NK-92 treated with Interleukin-12 subunit alpha and Interleukin-12 subunit beta, amount 100 ng/mL, for 24 hours (cell line): ENCODE measurements at places on chromosomes 1 and 21.

DNA sequence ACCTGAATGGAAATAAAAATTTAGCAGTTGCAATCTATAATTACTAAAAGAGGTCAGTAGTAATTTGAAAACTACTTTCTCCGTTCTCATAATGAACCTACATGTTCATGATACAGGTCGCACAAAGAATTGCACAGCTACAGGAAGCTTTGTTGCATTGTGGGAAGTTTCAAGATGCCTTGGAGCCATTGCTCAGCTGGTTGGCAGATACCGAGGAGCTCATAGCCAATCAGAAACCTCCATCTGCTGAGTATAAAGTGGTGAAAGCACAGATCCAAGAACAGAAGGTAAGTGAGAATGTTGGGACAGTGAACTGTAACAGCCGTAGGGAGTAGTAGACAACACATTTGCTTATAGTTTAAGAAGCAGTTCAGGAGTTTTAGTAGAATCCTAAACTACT lies 68.8 kb upstream of the BMP8A start:
- no peak for DNase-seq

GRCh38 chr1:94020764-94021579 lies 100.0 kb downstream of the ABCA4 start:
- DNase-seq, result no peak

GRCh38 chr1:20587661-20588053 lies 1.2 kb upstream of the CDA start:
- DNase-seq, result no peak

- no peak for DNase-seq
Observed at GRCh38 chr1:170247751-170248521, 102.2 kb downstream of the NTMT2 start.

GRCh38 chr1:55159571-55159970 lies 55.6 kb downstream of the USP24 start:
- no peak for DNase-seq

DNA sequence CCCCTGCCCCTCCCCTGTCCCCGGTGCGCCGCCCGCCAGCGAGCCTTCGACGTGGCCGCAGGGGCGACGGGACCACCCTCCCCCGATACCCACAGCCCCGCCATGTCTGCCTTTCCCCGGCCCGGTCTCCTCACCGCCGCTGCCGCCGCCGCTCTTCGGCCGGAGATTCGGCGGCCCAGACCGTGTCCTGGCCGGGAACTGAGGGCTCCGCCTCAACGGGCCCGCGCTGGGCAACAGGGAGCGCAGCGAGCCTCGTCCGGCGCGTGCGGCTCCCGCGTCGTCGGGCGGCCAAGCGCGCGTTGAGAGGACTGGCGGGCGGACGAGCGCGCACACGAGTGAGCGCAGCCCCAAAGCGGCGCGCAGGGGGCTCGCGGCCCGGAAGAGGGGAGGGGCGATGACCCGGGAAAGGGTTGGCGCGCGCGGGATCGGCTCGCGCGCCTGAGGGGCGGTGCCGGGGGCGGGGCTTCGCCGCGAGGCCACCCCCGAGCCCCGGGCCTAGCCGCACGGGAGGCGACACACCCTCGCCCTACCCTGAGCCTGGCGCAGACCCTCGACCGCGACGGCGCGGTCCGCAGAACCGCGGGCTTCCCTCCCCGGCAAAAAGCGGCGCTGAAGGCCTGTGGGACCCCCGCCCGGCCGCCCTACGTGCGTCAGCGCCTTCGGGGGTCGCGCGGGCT lies at the start of gene BTG3:
TSS of gene BTG3 (minus strand) at position 337 of the 677 bp plus-strand sequence. CDS start 3,757 bp downstream, outside the sequence.
- DNase-seq, result peak; percentile 61

DNA sequence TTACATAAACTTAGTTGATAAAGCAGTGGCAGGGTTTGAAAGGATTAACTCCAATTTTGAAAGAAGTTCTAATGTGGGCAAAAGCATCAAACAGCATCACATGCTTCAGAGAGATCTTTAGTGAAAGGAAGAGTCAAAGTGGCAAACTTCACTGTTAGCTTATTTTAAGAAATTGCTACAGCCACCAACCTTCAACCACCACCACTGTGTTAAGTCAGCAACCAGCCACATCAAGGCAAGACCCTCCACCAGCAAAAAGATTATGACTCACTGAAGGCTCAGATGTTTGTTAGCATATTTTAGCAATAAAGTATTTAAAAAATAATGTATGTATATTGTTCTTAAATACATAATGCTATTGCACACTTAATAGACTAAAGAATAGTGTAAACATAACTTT lies 21.3 kb upstream of the MAGI3 start:
- no peak for DNase-seq
